Stimulated activated CD4-positive, alpha-beta T cell treated with anti-CD3 and anti-CD28 coated beads, Interleukin-1b, Interleukin-23, amount 100 ng/mL, for 4 hours (primary cell): ENCODE measurements at places on chromosomes 4 and X.

DNA sequence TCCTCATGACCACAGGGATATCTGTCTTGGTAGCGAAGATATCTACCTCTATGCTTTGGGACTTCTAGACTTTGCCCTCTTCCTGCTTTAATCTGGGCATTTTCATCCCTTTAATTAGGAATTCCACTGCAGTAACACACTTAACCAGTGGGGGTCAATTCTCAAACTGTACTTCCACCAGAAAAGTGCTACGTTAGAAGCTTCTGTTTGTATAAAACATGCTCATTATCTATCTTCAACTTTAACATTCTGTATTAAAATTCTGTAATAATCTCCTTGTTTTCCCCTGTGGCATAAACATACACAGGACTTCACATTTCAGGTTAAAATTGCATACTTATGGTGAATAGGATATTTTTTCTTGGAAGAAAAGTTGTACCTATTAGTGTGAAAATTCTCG lies 105.6 kb downstream of the AMMECR1 start:
- DNase-seq = no peak

DNA sequence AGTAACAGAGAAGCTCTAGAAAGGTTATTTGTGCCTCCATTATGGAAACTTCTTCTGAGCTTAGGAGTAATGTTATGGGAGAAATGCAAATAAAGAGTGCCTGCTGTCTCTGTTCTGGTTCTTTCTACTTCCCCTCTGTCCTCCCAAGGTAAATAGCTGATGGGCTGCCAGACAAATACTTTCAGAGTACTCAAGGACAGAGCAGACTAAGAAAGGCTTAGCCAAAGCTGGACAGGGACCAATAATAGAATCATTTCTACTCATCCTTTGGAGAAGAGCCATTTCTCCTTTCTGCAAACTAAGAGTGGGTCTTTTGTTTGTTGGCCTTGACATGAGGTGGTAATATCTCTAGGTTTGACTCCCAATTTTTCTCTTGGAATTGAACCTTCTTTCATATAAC lies 136.1 kb downstream of the MID1IP1 start:
- DNase-seq = no peak

GRCh38 chr4:75248770-75249407 lies 265.3 kb downstream of the RCHY1 start:
- no peak for DNase-seq

- DNase-seq = no peak
Measured at GRCh38 chr4:182812916-182813315, 104.3 kb downstream of the DCTD start.

DNA sequence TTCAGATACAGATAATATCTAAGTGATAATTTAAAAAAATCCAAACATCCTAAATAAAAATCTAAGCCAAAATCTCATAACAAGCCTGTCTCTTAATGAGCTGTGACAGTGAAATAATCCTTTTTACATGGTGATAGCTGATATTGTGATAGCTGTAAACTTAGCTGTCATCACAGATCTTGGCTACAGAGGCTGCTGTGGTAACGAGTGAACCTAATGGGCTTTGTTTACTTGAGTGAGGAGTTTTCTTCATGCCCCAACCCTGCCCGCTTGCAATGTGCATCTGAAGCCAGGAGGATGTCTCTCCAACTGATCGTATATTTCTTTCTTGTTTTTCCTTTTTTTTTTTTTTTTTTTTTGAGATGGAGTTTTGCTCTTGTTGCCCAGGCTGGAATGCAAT lies 41.5 kb upstream of the YTHDC1 start:
- no peak for DNase-seq

DNA sequence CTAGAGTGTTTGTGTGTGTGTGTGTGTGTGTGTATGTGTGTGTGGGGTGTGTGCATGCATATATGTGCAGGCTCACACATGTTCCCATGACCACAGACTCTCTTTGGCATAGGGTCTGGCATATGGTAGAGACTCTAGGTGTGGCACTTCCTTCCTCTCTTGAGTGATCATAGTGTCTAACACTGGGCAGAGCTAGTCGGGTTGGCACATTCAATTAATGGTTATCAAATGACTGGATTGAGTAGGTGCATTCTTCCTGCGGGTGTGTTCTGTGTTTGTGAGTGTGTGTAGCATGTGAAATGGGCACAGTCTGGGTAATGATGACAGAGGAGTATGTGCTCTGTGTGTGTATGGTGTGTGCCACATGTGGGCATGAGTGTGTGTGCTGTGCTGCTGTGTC lies 106.5 kb downstream of the EFNB1 start:
- DNase-seq = no peak

DNA sequence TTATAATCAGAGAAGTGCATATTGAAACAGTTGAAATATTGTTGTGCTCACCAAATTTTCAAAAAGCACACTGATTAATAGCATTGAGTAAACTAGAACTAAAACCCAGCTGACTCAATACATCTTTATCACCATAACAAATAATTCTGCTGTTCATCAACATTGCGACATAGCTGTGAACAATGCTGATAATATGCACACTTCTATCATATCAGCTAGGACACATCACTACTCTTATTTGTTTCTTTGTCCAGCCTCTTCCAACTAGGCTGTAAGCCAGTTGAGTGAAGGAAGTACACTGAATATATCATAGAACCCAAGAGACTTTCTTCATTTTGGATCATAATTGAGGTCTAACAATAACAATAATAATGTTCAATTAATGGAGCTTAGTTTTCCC lies 349.7 kb downstream of the IQCM start:
- DNase-seq = no peak

GRCh38 chr4:80585542-80585941 lies 250.0 kb downstream of the CFAP299 start:
- no peak for DNase-seq

- peak; percentile 31 for DNase-seq
Measured at GRCh38 chr4:101205916-101206315, 141.4 kb downstream of the PPP3CA start.

GRCh38 chrX:134369576-134369975 lies 90.4 kb upstream of the HPRT1 start:
- no peak for DNase-seq

- no peak for DNase-seq
Measured at GRCh38 chr4:85650908-85651307, 176.0 kb downstream of the ARHGAP24 start.

DNA sequence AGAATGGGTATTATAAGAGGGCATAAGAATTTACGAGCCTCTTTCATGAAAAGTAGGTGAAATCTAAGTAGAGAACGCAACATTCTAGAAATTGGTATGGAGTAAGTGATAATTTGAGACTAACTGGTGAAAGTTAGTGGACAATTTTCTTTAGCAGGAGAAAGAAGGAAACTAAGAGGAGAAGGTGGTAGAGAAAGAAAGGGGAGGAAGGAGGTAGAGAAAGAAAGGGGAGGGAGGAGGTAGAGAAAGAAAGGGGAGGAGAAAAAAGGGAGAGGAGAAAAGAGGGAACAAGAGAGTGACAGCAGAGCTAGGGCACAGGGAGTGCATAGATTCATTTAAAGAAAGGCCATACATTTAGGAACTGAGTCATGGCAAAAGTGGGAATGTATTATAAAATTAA lies 94.1 kb downstream of the RNF150 start:
- DNase-seq = no peak

- no peak for DNase-seq
Measured at GRCh38 chr4:25797136-25797535, 65.7 kb downstream of the SEL1L3 start.

DNA sequence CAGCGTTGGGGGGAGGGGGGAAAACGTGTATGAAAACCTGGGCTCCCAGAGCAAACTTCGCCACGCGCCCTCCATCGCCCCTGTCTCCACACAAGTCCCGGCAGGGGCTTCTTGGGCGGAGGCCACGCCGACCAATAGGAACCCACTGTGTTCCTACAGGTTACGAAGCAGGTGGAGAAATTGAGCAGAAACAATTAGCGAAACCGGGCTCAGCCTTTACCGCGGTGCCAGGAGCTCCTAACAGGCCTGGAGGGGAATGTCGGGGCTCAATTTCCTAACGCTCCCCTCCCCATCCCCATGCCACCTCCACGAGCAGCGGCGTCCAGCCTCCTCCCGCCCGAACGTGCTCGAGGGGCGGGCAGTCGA lies 589 bp upstream of the KIT start:
- no peak for DNase-seq

GRCh38 chr4:3269105-3269927 lies 20.4 kb downstream of the MSANTD1 start:
- no peak for DNase-seq

- peak; percentile 41 for DNase-seq
Measured at GRCh38 chr4:158768555-158769174, at the start of gene FNIP2. Gene FNIP2, plus strand, starts transcription at chr4:158769026. Its CDS starts 187 bp downstream, at chr4:158769213.

- no peak for DNase-seq
Measured at GRCh38 chr4:44210750-44211149, 237.9 kb downstream of the KCTD8 start.

DNA sequence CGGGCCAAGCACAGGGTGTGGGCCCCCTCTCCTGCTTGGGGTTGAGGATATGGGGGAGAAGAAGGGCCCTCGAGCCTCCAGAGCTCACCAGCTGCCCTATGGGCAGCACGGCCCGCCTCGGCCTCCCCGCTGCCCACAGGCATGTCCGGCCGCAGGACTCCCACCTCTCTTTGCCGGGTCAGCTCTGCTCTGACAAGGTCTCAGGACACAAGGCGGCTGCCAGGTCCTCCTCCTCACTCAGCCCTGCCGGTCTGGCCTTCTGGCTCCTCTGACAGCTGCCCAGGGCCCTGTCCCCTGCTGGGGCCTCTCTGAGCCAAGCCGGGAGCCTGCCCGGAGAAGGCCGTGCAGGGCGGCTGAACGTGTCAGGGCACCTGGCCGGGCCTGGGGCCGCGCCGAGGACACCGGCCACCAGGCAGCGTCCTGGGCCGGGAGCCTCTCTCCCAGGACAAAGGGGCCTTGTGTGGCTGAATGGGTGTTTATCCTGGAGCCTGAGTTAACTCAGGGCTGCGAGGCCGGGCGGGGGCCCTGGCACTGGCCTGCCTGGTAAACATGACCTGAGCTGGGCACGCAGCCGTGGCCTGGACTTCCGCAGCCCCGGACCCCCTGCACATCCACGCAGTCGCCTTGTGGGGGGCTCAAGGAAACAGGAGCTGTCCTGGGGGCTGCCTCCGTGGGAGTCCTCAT lies 25.7 kb downstream of the TACC3 start:
- DNase-seq = no peak

DNA sequence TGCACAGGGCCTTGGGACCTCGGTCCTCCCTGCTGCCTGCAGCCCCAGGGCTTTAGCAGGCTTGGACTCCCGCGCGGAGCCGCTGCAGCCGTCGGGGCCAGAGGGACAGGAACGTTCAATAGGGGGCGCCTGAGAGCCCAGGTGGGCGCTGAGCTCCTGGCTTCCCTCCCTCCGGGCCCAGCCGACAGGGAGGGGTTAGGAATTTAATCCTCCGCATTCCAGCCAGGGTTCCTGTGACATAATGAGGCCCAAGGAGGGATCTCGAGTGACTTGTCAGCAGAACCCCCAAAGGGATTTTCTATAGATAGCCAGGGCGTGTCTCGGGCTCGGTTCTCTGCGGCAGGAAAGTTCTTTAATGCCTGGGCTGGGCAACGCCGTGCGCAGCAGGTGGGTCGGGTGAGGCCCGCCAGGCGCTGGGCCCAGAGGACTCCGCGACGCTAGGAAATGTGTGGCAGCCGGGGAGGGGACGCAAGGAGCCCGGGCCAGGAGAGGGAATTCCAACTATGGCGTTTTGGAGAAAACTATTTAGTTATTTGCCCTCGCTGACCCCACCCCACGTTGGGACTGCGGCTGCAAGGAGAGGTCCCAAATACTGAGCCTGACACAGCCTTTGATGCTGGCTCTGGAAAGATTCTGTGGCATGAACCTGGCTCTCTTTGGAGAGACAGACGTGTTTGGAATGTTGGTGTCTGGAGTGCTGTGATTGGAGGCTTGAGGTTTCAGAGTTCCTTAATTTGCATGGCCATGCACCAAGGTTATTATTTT lies 285.2 kb upstream of the GATB start:
- peak; percentile 9 for DNase-seq

GRCh38 chr4:26905172-26905571 lies 44.5 kb downstream of the STIM2 start:
- no peak for DNase-seq

- DNase-seq = no peak
Measured at GRCh38 chr4:127327491-127327890, 305.3 kb upstream of the INTU start.

DNA sequence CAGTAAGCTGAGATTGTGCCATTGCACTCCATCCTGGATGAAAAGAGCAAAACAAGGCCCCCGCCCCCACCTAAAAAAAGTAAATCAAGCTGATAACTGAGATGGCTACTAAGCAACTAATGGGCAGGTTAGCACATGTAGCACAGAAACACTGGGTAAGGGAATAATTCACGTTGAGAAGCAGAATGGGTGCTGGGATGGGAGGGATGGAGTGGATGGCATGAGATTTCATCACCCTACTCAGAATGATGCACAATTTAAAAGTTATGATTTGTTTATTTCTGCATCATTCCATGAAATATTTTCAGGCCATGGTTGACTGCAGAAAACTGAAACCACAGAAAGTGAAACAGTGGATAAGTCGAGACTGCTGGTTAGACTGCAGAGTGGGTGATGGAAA lies 224.0 kb downstream of the ARAP2 start:
- no peak for DNase-seq

DNA sequence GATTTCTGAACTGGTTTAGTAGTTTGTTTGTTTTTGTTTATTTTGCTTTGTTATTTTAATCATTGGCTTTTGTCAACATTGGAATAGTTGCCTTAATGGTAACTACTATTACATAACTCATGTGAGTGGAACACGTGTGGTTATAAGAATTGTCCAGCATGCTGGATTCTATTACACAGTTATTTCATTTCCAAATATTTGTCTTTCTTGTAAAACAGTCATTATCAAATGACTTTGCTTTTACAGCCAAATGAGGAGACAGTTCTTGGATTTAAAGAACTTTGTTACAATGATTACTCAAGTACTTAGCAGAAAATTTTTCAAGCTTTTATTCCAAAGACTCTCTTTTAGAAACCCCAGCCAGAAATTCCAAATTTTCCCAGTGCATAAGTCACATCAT lies 516.1 kb upstream of the MAGEB2 start:
- no peak for DNase-seq

DNA sequence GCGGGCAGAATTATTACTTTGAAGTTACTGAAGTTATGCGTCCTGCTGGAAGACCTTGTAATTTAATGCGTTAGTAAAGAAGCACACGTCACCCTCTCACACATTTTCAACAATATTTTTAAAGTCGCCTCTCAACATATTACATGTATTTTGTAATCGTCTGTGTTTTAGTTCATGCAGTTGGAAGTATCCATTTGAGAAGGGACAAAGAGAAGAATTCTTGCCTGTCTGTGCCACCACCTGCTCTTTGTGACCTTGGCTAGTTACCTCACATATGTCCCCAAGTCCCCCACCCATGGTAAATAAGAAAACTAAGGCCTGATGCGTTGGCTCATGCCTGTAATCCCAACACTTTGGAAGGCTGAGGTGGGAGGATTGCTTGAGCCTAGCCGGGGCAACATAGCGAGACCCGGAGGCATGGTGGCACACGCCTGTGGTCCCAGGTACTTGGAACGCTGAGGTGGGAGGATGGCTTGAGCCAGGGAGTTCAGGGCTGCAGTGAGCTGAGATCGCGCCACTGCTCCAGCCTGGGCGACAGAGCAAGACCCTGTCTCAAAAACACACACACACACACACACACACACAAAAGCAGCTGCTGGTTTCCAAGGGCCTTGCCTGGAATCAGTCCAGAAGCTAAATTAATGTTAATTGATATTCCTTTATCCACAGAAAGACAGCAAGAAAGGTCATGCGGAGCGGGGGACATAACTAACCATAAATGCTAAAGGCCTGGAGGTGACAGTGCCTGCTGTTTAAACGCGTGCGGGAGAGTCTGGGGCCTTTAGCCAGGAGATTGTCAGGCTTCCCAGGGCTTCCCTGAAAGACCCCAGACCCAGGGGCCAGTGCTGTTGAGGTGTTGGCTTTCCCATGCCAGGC lies 811 bp downstream of the TMEM187 start:
- DNase-seq = no peak

GRCh38 chr4:95421869-95422268 lies 126.9 kb downstream of the UNC5C start:
- no peak for DNase-seq
